NCI-H748 treated with DMSO at 0.1 percent for 48 hours (cell line): ENCODE measurements at places on chromosomes 6 and 20.
A peak's percentile ranks its signal among the peaks of the same experiment; 100 is the strongest.

- DNase-seq: peak; percentile 83
These were observed 122.6 kb upstream of the MCHR2 start for GRCh38 chr6:100116411-100117194.

DNA sequence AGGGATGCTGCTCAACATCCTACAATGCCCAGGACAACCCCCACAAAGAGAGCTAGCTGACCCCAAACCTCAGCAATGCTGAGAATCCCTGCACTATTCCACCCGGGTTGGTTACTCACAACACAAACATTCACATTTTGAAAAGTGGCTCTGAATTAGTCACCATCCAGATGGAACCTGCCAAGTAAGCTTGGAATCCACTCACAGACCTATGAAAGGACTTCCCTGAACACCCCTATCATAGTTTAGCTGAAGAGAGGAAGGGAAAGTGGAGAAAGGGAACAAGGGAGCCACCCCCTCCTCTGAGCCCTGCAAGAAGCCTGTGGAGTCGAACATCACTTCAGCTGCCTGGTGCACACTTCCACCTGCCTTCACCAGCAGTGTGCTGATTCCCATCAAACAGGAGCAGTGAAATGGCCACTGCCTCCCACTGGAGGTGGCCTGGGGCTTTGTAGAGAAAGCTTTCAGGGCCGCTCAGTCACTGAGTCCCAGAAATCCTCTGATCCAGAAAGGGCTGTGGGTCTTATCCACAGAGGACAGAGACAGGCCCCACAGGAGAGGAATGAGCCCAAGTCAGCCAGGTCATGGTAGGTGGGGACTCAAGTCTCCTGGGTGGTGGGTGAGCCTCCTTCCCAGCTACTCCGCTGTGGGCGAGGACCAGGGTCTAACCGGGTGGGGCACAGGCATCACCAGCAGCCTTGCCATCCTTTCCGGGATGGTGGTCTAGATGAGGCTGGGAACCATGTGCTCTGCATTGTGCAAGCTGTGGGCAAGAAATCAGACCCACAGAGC is 203.7 kb downstream of the SYNDIG1 start:
- no peak for DNase-seq

DNA sequence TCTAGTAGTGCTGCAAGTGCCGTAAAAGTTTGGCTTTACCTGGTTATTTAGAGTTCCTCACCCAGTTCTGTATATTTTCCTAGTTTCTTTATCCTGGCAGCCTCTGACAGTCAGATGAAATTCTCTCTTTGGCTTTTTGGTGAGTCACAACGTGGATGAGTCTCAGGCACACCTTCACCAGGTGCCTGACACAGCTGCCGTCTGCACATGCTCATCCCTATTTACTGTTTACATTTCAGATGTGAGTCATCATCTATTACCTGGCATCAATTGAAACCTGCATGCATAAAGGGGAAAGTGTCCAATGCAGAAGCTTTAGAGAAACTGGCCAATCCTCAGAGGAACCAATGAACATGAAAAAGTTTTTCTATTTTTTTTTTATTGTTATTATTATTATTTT is 33.3 kb upstream of the ADGRF4 start:
- DNase-seq: peak; percentile 97

DNA sequence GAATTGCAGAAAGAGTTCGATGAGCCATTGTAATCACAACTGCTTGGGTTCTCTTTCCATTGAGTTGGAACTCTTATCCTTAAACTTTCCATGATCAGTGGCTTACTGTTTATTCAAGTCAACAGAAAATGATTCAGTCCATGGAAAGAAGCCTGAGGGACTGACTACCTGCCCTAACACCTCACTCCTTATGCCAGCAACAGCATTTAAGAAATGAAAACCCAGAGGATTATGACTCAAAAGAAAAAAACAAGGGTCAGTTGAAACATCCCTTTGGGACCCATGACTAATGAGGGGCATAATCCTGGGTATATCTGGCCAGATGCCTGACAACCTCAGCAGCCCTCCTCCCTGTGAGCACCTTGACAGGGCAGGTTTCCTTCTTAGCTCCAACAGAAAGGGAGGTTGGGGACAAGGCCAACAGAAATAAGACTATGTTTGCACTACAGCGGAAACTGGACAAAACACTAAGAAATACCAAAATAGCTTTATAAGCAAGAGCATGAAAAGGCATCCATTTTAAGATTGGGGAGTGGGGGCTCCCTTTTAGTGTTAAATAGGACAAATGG is 106.7 kb downstream of the MAP3K5 start:
- DNase-seq: no peak

GRCh38 chr6:135129136-135129856 is 51.8 kb upstream of the MYB start:
- DNase-seq: no peak

GRCh38 chr6:158150701-158151100 is 17.4 kb downstream of the SERAC1 start:
- DNase-seq: no peak

- no peak for DNase-seq
These were observed 38.5 kb upstream of the PXDC1 start for GRCh38 chr6:3789896-3790558.

- DNase-seq: no peak
These were observed 19.4 kb downstream of the SDHAF4 start for GRCh38 chr6:70586114-70586513.

GRCh38 chr20:62486484-62486883 is 10.7 kb upstream of the GATA5 start:
- no peak for DNase-seq

DNA sequence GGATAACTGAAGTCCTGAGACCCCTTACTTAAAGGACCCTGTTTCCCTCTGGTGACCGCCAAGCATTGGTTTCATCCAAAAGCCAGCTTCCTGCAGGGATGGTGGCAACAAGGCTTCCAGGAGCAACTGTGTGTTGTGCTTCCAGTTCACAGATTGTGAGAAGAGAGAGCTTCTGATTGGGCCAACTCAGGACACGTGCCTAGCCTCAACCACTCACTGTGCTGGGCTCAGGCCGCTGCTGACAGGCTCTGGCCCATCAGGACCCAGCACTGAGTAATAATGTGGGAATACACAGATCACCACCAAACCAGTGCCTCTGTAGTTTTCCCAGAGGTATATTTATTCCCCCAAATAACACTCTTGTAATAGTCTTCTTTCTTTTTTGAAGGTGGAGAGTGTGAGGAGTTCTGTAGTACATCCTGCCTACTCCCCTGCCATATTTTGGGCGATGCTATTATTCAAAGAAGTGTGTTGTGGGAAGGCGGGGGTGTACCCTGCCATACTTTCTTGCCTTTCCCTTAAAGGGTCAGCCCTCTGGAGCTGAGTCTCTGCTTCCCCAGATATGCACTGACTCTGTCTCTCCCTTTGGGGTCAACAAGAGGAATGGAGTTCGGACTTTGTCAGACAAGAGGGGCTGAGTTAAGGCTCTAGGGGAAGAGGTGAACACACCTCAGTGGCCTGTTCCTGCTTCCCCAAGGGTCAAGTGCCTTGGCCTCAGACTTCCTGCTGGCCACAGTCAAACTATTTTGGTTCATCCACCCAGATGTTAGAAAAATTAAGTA is 23.2 kb downstream of the PPP1R16B start:
- DNase-seq: no peak
